ENCODE measurements at places on chromosomes 7 and 10. TPM values are rescaled to one million over a fixed set of nuclear protein-coding genes. Genes with fewer than 3 reads are reported as not detected.

DNA sequence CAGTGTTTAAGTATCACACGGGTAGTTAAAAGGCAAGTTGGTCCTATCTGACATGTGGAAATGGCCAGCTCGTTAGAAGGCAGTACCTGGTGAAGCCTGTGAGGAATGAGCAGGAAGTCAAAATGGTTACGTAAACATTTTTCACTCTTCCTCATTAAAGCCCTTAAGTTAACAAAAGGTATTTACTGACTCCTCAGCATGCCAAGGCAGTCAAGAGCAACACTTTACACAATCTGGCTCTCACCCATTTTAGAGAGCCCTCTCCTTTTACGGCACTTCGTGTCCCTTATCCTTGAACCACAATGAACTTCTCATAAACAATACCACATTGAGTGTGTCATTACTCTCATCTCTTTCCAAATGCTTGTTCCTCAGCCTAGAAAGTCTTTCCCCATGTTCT, 11.0 kb upstream of the RSBN1L start:
- peak overlapping the region; percentile 57 for H3K27ac ChIP-seq
- H3K4me3 ChIP-seq, result no peak overlapping the region
- DNase-seq, result peak; percentile 69
- peaks cover 37% of the 10 kb centered on the region for H3K4me1 ChIP-seq

DNA sequence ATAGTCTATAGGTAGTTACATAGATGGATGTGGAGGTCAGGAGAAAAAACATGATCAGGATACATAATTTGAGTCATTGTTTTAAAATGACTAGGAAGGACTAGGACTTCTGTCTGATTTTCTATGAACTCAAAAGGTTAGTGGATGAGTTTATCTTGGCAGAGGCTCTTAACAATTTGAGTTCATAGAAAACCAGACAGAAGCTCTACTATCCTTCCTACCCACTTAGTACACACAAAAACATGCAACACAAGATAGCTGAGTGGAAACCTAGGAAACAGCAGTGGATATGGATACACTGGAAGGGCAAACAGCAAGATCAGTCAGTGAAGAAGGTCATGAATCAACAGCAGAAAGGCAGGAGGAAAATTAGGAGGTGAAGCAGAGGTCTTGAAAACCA, 84.6 kb downstream of the VPS50 start:
- DNase-seq, result no peak
- H3K27ac ChIP-seq, result no peak overlapping the region
- no peaks in the 10 kb centered on the region for H3K4me1 ChIP-seq
- H3K4me3 ChIP-seq, result no peak overlapping the region
- peaks cover 2% of the 10 kb centered on the region for H3K36me3 ChIP-seq

Gene ADIRF
- 142 TPM for total RNA-seq

DNA sequence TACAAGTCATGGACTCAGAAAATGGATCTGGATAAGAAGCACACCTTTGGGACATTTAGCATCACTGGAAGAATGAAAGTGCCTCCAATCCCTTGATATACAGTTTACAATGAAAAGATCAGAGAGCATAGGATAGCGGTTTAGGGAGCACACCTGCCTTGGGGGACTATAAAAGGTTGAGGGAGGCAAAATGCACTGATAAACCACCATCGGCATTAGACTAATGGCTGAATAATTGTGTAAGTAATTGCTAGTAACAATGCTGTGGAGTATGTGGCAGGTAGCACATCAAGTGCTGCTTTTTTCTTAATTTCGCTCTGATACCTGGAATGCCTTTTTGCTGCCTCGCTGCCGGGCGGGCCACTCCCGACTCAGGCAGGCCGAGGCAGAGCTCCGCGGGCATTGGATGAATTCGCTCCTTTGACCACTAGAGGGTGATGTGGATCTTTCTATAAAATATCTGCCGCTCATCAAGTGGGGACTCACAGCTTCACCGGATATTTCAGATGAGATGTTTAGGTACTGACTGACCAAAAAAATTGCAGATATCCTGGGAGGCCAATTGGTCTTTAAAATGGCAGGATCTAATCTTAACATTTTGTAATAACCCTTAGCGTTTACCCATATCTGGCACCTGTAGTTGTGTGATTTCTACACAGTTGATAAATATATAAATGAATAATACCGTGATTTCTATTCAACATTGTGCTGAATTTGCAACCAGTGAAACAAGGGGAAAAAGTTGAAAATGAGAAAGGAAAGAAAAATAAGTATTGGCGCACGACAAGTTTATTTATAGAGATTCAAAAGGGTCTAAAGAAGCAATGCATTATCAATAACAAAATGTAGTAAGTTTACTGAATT, 116.8 kb upstream of the PRSS1 start:
- no peak overlapping the region for H3K4me3 ChIP-seq
- H3K36me3 ChIP-seq, result no peaks in the 10 kb centered on the region
- no peaks in the 10 kb centered on the region for H3K27me3 ChIP-seq

Gene TMEM176A
- total RNA-seq, result 12.6 TPM

- H3K4me1 ChIP-seq, result peaks cover 9% of the 10 kb centered on the region
- DNase-seq, result no peak
- no peaks in the 10 kb centered on the region for H3K27me3 ChIP-seq
These were observed 192.2 kb downstream of the DIP2C start for GRCh38 chr10:497289-497688.

DNA sequence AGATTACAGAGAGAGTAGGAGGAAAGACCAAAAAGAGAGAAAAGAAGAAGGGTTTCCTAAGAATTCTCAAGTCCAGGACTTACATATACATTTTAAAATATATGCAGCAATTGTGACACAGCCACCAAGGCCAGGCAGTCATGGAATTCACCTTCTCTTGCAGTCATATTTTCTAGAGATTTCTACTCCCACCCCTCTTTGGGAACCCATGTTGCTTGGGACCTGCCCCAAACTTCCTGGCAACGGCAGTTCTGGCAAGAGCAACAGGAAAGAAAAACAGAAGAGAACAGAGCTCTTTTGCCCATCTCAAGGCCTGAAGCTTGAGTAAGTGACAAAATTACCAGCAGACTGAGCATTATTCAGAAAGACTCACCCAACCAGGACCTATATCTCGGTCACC, 128.3 kb upstream of the ASAH2 start:
- no peaks in the 10 kb centered on the region for H3K36me3 ChIP-seq
- no peak for DNase-seq
- H3K4me1 ChIP-seq, result peaks cover 15% of the 10 kb centered on the region
- no peaks in the 10 kb centered on the region for H3K27me3 ChIP-seq

GRCh38 chr10:80503584-80504157, 34.0 kb upstream of the SH2D4B start:
- DNase-seq, result no peak
- H3K4me1 ChIP-seq, result peaks cover 97% of the 10 kb centered on the region
- no peaks in the 10 kb centered on the region for H3K27me3 ChIP-seq
- peak overlapping the region; percentile 90 for H3K27ac ChIP-seq

Gene SRPK2
- total RNA-seq, result 43.9 TPM

DNA sequence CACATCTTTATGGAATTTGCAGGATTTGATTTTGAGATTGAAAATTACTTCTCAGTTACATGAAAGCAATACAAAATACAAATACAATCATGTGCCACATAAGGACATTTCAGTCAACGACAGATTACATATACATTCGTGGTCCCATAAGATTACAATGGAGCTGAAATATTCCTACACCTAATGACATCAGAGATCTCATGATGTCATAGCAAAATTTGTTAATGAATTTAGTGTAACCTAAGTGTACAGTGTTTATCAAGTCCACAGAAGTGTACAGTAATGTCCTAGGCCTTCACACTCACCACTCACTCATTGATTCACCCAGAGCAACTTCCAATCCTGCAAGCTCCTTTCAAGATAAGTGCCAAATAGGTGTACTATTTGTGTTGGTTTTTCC, 126.5 kb downstream of the GPAM start:
- H3K4me3 ChIP-seq, result no peak overlapping the region
- DNase-seq, result no peak
- H3K27ac ChIP-seq, result no peak overlapping the region
- H3K36me3 ChIP-seq, result no peaks in the 10 kb centered on the region

Gene PNLIP
- total RNA-seq, result not detected

DNA sequence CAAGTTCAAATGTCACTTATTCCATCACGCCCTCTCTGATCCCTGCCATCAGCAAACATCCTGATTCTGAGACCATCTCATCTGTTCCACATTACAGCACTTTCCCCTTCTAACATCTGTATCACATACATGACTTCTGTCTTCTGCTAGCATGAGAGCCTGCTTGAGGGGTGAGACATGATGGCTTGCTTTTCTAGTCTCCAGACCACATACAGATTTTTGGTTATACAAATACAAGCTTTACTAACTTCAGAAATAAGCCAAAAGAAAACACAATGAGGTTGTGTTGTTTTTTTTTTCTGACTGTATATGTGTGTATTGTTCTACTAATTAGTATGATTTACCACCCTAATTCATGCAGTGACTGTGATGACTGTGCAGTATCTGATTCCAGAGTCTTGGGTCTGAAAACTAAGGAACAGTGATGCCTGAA, 34.3 kb downstream of the NAPEPLD start:
- no peaks in the 10 kb centered on the region for H3K4me1 ChIP-seq
- no peak overlapping the region for H3K4me3 ChIP-seq
- DNase-seq, result no peak
- no peaks in the 10 kb centered on the region for H3K27me3 ChIP-seq
- no peak overlapping the region for H3K27ac ChIP-seq

DNA sequence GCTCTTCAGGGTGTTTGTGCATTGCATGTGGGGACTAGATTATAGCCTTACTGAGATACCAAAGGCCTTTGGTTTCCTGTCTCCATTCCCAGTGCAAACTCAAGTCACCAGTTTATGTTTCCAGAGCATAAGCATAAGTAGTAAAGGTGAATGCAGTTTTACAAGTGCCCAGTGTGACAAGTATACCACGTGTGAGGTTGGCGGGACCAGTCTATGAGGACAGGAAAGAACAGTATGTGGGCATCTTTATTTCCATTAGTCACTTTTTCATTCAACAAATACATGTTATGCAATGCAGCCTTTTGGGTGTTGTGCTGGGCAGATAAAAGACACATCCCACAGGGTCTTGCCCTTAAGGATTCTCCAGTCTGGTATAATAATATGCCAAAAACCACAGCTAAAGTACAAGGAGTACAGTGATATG, 146.5 kb downstream of the ARID5B start:
- peaks cover 16% of the 10 kb centered on the region for H3K36me3 ChIP-seq
- H3K4me3 ChIP-seq, result no peak overlapping the region

DNA sequence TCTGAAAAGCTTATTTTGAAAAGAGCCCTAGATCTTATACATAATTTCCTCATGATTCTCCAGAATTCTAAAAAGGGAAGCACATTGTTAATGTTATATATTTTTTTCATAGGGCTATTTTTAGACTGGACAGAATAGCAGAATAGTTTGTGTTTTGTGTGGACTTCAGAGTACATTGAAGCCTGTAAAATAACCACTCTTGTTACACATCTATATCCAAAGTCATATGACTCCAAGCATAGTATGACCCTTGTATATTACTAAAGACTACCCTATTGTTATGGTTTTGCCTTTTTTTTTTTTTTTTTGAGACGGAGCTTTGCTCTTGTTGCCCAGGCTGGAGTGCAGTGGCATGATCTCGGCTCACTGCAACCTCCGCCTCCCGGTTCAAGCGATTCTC, 26.1 kb upstream of the FIS1 start:
- DNase-seq, result no peak
- no peak overlapping the region for H3K4me3 ChIP-seq
- H3K36me3 ChIP-seq, result no peaks in the 10 kb centered on the region

- H3K4me1 ChIP-seq, result no peaks in the 10 kb centered on the region
- no peaks in the 10 kb centered on the region for H3K36me3 ChIP-seq
- H3K4me3 ChIP-seq, result no peak overlapping the region
- no peaks in the 10 kb centered on the region for H3K27me3 ChIP-seq
- no peak for DNase-seq
These were observed 159.6 kb upstream of the IGFBP3 start for GRCh38 chr7:46080595-46081159.

GRCh38 chr10:119333146-119333792, 125.9 kb downstream of the GRK5 start:
- peak overlapping the region; percentile 12 for H3K27ac ChIP-seq
- H3K4me3 ChIP-seq, result no peak overlapping the region
- H3K36me3 ChIP-seq, result no peaks in the 10 kb centered on the region
- H3K27me3 ChIP-seq, result no peaks in the 10 kb centered on the region

Gene ZNF503
- 15.0 TPM for total RNA-seq

GRCh38 chr7:55183897-55184296, 165.1 kb downstream of the EGFR start:
- peaks cover 84% of the 10 kb centered on the region for H3K36me3 ChIP-seq
- no peaks in the 10 kb centered on the region for H3K27me3 ChIP-seq
- no peak overlapping the region for H3K27ac ChIP-seq
- H3K4me1 ChIP-seq, result peaks cover 11% of the 10 kb centered on the region

GRCh38 chr7:29327455-29327854, 132.9 kb downstream of the CHN2 start:
- H3K36me3 ChIP-seq, result no peaks in the 10 kb centered on the region
- no peaks in the 10 kb centered on the region for H3K27me3 ChIP-seq
- no peak overlapping the region for H3K4me3 ChIP-seq
- no peak overlapping the region for H3K27ac ChIP-seq

DNA sequence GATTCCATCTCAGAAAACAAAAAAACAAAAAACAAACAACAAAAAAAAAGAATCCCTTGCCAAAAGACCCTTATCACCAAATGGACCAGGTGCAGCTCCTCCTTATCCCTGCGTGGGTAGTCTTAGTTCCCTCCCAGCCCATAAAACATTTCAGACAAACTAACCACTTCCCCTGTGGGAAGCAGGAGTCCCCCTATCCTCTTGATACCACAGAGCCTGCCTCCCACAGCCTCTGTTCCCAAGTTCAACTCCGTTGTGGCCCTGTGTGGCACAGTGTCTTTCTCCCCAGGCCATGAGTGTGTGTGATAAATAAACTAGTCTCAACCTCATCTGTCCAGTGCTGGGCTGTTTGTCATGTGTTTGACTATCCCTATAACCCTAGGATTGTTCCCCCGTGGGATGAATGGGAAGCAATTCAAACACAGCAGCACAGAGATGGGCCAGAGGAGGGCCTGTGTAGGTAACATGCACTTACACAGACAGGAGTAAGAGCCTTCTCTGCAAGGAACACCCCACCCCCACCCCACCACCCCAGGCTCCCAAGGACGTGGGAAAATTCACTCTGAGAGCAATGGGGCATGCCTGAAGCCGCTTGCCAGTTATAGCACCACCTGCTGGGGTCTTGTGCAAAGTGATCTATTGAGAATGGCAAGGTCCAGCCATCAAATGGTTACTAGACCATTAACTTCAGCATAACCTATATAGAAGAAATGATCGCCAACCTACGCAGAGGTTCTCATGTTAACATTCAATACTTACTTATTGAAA, 147.1 kb upstream of the GHITM start:
- DNase-seq, result no peak
- H3K27ac ChIP-seq, result no peak overlapping the region

DNA sequence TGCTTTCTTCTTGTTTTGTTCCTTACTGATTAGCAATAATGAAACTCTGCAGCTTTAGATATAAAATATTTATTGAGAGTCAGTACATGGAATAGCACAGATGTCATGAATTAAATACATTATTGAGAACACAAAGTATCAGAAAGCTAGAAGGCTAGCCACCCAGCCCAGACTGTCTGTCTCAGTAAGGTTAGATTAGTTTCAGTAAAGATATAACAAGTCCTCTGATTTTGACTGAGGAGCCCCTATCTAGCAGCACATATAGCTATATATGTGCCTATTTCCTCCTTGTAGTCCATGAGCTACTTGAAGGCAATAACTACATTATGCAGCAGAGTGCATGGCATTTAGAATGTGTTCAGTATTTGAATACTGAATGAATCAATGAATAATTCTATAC, 81.3 kb downstream of the NRCAM start:
- H3K27ac ChIP-seq, result no peak overlapping the region
- DNase-seq, result no peak
- H3K4me3 ChIP-seq, result no peak overlapping the region

All from upper lobe of left lung (tissue), 6 donors.